Stimulated activated CD8-positive, alpha-beta memory T cell treated with anti-CD3 and anti-CD28 coated beads, Interleukin-7, amount 100 ng/mL, for 4 hours (primary cell): ENCODE measurements at places on chromosomes 5 and 9.

- DNase-seq = no peak
These were observed 10.6 kb downstream of the CDC42SE2 start for GRCh38 chr5:131274326-131275063.

DNA sequence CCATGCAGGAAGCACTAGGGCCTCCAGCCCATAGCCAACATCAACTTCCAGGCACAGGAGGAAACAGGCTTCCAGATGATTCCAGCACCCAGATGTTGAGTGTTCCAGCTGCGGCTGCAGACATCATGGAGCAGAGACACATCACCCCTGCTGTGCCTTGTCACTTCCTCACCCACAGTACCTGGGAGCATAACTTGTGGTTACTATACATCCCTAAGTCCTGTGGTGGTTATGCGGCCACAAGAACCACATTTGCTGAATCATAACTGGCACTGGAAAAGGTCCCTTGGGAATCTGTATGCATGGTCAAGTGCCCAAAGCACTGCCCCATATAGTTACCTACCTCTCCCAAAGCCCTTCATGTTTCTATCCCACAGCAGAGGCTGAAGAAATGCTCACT lies 56.6 kb downstream of the WHRN start:
- no peak for DNase-seq

DNA sequence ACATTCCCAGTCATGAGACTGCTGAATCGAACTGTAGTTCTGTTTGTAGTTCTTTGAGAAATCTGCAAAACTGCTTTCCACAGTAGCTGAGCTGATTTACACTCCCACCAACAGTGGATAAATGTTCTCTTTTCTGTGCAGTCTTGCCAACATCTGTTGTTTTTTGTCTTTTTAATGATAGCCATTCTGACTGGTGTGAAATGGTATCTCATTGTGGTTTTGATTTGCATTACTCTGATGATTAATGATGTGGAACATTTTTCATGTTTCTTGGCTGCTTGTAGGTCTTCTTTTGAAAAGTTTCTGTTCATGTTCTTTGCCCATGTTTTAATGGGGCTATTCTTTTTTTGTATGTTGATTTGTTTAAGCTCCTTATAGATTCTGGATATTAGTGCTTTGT lies 187.3 kb upstream of the TLE4 start:
- no peak for DNase-seq

- DNase-seq = no peak
These were observed 2.1 kb downstream of the MAP3K1 start for GRCh38 chr5:56817263-56818014.

GRCh38 chr5:68455216-68455615 lies 239.7 kb downstream of the PIK3R1 start:
- DNase-seq = no peak

GRCh38 chr5:132641241-132641723 lies 16.7 kb upstream of the IL13 start:
- DNase-seq = no peak

DNA sequence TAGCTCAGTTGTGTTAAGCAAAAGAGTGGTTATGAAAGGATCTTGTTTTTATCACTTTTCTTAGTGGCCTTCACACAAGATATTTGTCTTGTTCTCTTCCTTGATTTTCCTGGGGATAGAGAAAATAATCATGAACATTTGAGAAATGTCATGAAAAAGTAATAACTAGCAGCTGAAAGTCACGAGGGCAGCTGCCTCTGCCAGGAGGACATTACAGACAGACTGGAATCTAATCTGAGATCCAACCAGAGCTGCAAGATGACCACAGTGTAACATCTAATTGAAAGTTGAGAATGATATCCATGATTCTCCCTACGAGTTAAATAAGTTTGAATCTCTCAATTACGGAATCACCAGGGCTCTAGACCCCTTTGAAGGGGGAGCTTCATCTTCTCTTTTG lies 274.9 kb downstream of the ARHGAP26 start:
- no peak for DNase-seq

DNA sequence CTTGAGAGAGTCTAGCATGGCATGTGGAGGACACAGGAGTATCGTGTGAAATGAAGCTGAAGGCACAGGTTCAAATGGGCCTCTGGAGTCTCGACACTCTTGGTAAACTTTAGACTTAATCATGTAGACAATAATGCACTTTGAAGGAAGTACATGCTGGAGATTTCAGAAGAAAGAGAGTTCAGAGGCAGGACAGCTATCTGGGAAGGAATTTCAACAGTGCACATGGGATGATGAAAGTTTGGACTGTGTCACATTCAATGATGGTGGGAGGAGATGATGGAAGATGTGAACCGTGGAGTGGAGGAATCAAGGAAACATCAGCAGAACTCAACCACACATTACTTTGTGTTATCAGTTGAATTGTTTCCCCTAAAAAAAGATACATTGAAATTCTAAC lies 88.6 kb upstream of the PAPPA start:
- no peak for DNase-seq

GRCh38 chr5:59757442-59757841 lies 136.1 kb downstream of the PDE4D start:
- no peak for DNase-seq

DNA sequence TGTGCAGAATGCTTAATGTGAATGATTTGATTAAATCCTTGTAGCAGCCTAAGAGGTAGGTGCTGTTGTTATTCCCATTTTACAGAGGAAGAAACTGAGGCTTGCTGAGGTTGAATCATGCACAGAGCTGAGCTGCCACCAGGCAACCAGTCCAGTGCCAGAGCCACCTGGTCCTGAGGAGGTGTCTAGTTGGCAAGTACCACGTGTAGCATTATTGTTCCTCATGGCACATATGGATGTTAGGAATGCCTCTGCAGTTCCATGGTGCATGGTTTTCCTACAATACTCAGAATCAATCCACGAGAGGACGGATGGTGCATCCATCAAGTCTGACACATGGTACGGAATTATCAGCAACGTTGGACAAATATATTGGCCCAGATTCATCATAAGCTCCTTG lies 8.9 kb downstream of the UBE2QL1 start:
- no peak for DNase-seq

GRCh38 chr9:17349831-17350230 lies 215.0 kb downstream of the CNTLN start:
- no peak for DNase-seq
